Esophagus squamous epithelium (tissue), 5 donors: ENCODE measurements at places on chromosomes 2 and 18.

DNA sequence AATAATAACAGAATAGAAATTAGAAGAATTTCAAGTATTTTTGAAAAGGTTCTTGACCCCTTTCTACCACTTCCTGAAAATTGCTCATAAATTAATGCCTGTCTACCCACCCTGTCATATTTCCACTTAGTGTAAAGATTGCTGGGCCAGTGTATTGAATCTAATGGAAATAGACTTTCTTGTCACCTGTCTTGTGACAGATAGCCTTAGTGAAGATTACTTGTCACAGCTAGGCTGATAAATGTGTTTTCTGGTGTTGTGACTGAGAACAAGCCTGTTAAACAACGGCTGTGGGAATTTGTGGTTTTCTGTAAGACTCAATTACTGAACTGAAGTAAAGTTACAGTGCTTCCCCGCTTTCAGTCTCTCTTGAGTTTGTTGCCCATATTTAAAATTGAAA is 37.0 kb downstream of the PIK3C3 start:
- no peak for DNase-seq

GRCh38 chr2:27431395-27431794 is 3.0 kb downstream of the NRBP1 start:
- DNase-seq: no peak

DNA sequence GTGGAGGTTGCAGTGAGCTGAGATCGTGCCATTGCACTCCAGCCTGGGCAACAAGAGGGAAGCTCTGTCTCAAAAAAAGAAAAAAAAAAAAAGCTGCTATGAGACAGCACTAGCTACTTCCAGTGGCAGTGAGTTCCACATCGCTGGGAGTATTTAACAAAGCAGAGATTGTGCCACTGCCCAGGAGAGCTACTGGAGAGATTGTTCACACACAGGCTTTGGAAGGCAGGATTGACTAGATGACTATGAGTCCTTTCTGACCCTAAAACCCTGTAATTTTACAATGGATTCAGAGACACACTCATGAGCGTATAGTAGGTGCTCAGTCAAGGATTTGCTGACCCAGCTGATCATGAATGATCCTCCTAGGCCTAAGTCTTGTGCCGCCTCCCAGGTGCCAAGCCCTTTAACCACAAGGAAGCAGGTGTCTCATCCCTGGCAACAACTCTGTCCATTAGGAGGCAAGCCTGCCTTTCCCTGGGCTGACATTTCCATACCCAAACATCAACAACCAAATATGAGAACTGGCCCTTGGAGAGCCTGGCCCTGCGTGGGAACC is 45.0 kb upstream of the ODC1 start:
- no peak for DNase-seq

DNA sequence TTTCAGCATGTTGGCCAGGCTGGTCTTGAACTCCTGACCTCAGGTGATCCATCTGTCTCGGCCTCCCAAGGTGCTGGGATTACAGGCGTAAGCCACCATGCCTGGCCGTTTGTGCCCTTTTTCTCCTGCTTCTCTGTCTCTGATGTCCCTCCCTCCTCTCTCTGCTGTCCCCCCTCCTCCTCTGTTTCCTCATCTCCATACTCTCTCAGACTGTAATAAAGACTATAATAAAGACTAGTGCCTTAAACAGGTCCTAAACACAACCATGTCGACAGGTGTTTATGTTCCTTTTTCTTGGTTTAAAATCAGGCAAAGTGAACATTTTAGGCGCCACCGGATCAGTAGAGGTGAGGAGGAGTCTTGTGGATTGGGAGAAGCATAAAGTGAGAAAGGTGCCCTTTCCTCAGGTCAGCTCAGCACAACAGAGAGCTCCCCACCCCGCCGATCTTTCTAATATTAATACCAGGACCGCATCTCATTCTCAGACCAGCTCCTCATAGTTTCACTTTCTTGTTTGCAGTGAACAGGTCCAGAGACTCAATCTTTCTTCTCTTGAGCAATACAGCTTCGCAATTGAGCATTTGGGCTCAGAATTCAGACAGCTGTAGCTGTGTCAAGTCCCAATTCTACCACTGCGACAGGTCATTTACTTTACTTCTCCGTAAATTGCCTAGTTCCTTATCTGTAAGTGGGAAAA is 23.7 kb downstream of the TIMM21 start:
- DNase-seq: no peak

DNA sequence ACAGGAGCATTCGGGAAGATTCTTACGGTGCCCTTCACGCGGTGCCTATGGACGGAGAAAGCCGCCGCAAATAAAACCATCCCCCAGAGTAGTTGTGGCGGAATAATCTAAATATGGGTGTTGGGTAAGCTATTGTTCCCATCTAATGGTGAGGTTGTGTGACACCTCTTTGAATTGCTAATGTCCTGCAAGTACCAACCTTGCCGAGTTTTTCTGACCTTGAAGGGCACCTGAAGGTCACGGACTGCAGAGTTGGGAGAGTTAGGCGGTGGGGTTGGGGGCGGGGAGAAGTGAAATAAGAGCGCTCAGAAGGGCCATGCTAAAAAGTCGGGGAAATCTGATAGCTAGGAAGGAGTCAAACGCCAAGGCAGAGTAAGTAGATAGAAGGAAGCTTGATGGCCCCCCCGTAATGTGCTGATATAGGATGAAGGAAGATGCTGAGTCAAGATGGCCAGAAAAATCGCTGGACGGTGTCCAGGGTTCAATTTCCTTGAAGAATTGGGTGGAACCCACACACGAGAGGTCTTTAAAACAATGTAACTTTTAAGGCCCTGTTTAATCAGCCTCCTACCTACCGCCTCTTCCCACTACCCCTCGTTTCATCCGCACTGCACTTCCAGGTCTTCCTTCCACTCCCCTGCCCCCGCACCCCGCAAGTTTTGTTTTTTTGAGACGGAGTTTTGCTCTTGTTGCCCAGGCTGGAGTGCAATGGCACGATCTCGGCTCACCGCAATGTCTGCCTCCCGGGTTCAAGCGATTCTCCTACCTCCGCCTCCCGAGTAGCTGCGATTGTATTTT is 600 bp downstream of the KATNAL2 start:
- no peak for DNase-seq

GRCh38 chr2:157107460-157107859 is 150.0 kb upstream of the GALNT5 start:
- DNase-seq: no peak

DNA sequence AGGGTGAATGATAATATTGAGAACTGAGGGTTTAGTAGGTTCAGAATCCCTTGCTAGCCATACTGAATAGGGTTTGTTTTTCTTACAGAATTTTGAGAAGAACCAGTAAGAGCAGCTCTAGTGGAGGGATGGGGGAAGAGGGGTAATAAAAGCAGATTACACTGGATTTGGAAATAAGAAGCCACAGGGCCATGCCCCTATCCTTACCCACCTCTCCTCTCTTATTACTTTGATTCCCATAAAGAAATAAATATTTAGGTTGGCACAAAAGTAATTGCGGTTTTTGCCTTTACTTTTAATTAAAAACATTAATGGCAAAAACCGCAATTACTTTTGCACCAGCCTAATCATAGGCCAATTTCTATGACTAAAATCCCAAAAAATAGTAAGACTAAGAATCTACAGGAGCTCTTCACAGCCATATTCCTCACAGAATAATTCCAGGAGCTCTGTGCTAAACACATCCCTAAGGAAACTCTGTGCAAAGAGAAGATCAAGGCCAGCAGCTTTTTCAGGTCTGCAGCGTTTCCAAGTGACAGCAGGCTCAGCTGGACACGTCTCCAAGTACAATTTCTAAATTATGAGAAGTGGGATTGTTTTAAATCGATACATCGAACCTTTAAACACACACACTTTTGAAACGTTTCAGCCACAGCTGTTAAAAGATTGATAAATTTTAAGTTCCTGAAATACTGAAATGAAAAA is 58.4 kb upstream of the RTN4 start:
- no peak for DNase-seq

GRCh38 chr2:118852605-118853128 is 5.2 kb upstream of the EN1 start:
- DNase-seq: no peak

GRCh38 chr2:12051831-12052230 is 305.4 kb downstream of the LPIN1 start:
- DNase-seq: no peak

- DNase-seq: no peak
Observed at GRCh38 chr2:33307659-33308270, 168.7 kb upstream of the RASGRP3 start.

GRCh38 chr2:219542931-219543595 is 546 bp downstream of the CHPF start:
- DNase-seq: no peak

GRCh38 chr2:218293715-218294429 is 1.6 kb upstream of the TMBIM1 start:
- DNase-seq: no peak

- no peak for DNase-seq
Observed at GRCh38 chr2:42252464-42252863, 83.3 kb downstream of the EML4 start.

- DNase-seq: no peak
Observed at GRCh38 chr2:33273479-33273878, 203.0 kb upstream of the RASGRP3 start.

GRCh38 chr2:100222844-100223243 is 80.5 kb upstream of the AFF3 start:
- no peak for DNase-seq

- DNase-seq: no peak
Observed at GRCh38 chr2:67130531-67131256, 266.4 kb upstream of the ETAA1 start.

DNA sequence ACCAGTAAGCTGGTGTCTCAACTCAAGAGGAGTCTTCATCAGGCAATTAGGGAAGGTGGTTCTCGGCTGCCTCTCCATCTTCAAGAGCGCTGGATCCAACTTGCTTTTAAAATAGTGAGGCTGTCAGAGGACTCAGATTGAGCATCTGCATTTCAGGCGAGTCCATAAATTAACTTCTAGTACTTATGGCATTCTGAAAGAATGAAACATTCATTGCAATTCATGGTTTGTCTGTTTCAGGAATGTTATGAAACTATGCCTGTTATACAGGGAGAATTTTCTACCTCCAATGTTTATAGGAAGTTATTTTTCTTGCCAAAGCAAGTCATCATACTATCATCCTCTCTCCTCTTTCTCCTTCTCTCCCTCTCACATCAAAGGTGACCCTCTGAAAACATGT is 883.2 kb downstream of the SLC4A3 start:
- no peak for DNase-seq

GRCh38 chr2:13818002-13818401 is 814.5 kb upstream of the LRATD1 start:
- DNase-seq: no peak

DNA sequence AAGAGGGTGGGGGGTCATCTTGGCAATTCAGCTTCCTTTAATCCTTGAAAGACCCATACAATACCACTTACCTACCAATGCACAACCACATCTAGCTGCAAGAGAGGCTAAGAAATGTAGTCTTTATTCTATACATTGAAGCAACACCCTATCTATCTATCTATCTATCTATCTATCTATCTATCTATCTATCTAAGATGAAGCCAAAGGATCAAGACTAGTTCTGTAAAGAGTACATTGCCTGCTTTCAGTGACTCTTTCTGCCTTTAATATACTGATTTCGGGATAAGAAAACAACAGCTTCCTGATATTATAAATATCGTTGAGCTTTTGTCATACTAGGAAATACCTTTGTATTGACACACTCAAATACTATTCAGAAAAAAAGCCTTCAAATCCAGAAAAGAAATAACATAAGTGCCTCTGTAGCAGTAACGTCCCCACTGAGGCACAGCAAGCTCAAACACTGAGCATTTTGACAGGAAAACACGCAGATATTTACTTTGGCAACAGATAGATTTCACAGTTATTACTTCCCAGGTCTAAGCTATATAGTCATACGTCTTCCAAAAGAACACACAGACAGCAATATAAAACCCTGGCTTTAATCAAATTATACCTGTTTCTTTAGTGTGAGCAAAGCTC is 139.4 kb upstream of the SERTAD2 start:
- no peak for DNase-seq

DNA sequence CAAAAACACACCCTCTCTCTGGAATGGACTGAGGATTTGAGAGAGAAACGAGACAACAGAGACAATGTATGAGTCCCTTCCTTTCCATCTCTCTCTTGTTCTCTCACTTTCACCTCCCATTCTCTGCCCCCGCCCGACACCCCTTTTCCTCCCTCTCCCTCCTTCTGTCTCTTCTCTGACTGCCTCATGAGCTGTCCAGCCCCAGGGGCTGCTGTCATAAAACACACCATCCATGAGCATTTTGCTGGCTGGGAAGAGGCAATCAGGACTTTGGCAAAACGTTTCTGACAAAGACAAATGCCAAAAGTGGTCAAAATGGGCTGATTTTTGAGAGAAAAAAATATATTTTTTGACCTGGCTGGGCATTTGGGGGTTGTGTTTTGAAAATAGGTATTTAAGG is 377.2 kb downstream of the EN1 start:
- DNase-seq: no peak

DNA sequence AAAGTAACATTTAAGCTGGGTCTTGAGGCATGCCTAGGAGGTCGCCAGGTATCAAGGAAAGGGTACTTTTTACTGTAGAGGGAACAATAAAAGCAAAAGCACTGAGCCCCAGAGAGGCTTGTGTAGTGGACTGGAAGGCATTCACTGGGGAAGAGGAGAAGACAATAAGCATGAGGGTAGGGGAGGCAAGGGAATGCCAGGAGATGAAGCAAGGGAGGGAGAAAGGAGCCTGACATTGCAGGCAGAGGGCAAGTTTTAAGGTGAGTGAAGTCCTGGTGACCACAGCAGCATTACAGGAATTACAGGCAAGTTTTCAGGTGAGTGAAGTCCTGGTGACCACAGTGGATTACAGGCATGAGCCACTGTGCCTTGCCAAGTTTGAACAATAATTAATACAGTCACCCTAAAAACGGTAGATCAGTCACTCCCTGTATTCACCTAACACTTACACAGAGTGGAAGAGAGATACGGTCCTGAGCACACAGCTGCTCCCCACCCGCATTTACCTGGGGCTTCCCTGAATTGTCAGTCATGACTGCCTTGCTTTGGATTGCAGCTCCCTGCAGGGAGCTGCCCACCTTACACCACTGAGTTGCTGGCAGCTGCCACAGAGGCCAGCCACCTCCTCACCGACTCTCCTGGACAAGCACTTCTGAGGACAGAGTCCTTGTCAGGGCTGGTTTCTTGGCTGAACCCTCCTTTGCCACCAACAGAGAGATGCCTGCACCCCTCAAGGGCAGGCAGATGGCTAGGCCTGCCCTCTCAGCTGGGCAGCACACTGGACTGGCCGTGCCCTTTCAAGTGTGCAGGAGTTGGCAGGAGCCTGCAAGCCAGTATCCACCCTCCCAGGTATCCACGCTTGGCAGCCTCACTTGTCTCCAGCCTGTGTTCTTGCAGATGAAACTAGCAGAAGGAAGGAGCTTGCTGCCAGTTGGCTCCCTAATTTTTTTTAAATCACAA is 153.2 kb upstream of the MSH6 start:
- no peak for DNase-seq

DNA sequence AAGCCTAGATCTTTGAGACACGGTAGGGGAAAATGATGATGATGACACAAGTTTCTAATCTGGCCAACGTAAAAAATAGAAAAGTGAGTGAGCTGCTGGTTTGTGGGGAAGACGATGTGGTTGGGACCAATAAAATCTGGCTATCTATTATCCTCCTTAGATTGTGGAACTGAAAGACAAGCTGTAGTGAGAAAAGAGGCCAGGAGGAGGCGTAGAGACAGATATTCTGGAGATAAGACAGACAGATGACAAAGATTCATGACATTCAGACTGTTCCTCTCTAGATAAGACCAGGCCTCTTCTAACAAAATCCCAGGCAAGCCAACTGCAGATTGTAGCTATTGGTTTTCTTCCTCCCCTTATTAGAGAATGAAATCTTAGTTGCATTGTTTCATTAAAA is 376.3 kb upstream of the UBE2E3 start:
- no peak for DNase-seq
